ENCODE measurements at places on chromosomes 5 and 9.

DNA sequence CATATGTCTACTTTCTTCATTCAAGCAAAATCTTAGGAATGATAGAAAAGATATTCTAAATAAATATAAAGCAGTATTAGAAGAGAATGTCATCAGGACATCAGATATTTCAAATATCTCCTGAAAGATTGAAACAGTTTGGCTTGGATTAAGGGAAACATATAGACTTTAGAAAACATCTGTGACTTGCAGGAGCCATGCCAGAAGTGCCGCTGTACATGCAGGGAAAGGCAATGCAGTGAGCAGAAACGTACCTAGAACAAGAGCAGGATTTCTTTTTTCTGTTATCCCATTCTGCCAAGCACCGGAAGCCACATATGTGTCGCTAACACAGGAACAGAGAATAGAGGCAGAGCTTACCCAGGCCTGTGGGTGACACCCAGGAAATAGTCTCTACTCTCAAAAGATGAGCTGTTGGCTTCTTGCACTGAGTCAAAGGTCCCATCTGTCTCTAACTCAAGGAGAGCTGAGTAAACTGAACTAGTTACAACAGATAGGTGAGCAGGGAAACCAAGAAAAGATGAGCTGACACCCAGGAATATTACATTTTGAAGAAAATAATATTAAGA is 5.8 kb downstream of the ADAMTS19 start:
- DNase-seq, result no peak

DNA sequence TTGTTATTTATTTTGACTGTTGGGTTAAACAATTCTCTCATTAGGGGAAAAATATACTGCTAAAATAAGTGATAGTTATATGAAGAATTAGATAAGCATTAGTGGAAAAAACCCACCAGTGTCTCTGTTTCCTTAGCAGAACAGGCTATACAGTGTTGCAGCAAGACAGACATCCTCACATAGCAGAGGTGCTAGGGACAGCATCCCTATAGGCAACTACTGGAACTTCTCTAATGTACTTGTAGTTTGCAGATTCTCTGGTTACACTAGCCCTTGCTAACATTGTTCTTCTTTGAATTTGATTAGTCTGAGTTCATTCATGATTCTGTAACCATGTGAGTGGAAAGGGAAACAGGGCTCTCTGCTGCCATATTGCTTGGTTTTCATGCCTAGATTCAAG is 661.8 kb upstream of the RGMB start:
- no peak for DNase-seq

DNA sequence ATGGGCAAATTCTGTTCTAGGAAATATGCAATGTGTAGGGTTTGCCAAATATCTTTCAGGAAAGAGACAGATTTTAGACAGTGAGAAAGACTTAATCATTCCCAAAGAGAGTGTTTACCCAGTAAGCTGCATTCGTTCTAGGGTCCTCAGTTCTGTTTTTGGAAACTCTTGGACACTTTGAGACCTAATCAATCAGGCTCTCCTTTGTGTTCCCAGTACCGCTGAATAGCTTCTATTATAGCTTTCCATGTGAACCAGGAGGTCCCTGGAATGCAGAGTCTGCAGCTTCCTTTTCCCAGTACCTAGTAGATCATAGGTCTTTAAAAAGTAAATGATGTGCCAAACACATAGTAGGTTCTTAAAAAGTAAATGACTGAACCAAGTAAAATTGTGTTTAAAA is 11.4 kb upstream of the SPINK1 start:
- DNase-seq, result no peak

DNA sequence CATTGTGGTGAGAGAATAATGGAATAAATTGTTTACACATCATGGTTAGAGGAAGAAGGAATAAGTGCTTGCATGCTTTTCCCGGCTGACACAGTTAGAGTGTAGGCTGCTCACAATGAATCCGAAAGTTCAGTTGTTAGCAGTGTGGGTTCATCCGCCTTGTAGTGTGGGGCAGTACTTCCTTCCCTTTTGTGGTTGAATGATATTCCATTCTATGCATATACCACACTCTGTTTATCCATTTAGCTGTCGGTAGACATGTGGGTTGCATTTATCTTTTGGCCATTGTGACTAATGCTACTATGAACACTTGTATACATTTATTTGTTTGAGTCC is 84.0 kb downstream of the COL5A1 start:
- no peak for DNase-seq

DNA sequence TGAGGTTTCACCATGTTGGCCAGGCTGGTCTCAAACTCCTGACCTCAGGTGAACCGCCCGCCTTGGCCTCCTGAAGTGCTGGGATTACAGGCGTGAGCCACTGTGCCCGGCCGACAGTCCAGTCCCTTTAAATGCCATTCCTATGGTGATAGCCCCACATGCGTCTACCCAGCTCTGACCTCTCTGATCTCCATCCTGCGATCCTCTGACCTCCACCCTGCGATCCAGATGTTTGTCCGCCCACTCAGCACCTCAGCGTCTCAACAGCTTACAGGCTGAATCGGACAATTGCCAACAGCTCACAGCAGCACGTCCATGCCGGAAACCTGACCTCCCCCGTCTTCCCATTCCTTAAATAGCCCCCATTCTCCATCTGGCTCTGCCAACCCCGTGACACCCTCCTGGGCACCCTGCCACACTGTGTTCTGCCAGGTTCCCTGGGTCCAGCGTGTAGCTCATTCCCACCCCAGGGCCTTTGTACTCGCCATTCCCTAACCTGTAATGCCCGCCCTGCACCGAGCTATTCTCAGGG is 44.0 kb upstream of the RNU6ATAC start:
- DNase-seq, result no peak
